ENCODE measurements at places on chromosomes 2 and 18. TPM values are rescaled to one million over a fixed set of nuclear protein-coding genes. Genes with fewer than 3 reads are reported as not detected.

PLEKHA3 gene
- 11.7 TPM for total RNA-seq

DNA sequence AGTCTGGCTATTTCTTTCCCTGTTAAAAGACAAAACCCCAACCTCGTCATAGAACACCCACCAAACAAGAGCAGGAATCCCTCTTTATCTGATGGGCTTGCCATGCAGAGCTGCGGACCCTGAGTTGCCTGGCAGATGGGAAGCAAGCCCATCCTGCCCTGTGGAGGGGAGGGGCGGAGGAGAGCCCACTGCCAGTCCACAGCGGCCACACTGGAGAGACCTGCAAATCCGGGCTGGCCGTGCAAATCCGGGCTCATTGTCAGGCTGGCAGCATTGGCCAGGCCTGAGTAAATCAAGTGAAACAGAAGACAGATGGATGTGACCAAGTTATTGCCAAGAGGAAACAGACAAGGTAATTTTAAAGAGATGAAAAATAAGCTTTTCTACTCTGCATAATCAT is 22.0 kb downstream of the MYL12B start:
- DNase-seq: no peak

DSC3 gene
- total RNA-seq: not detected

GRCh38 chr2:181224866-181225265 is 232.3 kb upstream of the ITGA4 start:
- no peak for DNase-seq

DNA sequence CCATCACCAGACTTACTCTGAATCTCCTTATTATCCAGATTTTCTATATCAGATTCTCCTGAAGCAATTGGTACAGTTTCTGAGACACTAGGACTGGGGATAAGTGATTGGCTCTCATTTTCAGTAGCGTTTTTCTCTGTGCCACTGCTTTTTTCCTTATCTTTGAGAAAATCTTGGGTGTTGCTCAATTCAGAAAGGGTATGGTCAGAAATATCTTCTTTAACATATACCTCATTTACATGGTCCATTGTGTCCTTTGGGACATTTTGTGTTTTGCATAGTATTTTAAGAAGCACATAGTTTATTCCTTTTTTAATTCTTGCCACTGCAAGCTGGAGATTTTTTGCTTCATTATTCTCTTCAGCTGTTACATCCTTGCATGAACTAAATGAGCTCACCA is 56.6 kb upstream of the SCN9A start:
- no peak for DNase-seq

- DNase-seq: peak; percentile 57
These were observed 8.3 kb downstream of the ALPP start for GRCh38 chr2:232386740-232387450.

GRCh38 chr2:229712136-229712535 is 2.2 kb downstream of the DNER start:
- no peak for DNase-seq

DNA sequence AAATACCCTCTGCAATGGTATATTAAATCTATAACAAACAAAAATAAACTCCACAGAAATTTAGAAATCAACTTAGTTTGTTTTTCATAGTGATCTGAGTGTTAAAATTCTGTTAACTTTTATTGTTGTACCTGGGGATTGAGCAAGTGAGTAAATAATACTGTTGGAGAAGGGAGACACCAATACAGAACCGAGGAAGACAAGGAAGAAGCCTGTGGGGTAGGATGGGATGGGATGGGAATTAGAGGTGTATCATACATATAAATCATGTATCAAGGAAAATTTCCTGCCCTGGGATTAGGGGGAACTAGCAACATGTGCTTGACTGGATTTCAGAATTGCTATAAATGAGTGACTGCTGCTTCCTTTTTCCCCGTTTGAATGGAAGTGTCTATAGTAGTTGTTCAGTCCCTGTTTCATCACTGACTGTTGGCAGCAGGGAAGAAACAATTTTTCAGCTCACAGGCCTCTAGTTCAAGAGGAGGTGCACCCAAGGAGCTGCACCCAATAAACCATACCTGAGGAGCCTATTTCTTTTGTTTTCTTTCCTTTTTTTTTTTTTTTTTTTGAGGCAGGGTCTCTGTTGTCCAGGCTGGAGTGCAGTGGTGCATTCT is 53.1 kb downstream of the SP110 start:
- DNase-seq: no peak

GRCh38 chr18:48615566-48616401 is 77.0 kb downstream of the CTIF start:
- no peak for DNase-seq

CLHC1 gene
- total RNA-seq: 7.0 TPM

DNA sequence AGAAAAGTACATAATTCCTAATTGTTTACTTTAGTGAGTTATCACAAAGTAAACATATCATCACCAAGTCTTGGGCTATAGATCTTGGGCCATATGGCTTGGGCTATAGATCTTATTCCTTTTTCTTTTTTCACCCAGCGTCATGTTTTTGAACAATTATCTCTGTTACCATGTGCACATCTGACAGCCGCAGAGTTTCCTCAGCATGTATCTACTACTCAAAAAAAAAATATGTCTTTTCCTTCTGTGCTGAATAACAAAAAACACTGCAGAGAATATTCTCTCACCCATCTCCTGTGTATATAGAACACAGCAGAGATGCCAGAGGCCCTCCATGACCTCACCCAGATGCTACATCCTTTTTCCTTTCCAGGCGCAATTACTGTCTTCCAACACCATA is 76.2 kb upstream of the MYO3B start:
- DNase-seq: no peak

DNA sequence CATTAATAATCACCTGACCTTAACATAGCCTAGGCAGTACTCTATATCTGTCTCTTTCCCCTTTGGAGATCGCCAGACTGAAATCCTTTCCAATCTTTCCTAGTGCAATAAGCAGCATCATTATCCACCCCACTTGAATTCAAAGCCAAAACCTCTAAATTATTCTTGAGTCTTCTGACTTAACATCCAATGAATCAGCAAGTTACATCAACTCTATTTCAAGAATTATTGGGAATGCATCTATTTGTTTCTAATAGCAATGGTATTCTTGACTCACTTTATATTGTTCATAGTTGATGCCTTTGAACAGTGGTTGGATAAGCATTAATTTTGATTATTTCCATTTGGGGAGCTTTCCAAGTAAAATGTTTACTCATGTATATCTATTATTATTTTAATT is 144.8 kb downstream of the ZNF804A start:
- DNase-seq: no peak

DNA sequence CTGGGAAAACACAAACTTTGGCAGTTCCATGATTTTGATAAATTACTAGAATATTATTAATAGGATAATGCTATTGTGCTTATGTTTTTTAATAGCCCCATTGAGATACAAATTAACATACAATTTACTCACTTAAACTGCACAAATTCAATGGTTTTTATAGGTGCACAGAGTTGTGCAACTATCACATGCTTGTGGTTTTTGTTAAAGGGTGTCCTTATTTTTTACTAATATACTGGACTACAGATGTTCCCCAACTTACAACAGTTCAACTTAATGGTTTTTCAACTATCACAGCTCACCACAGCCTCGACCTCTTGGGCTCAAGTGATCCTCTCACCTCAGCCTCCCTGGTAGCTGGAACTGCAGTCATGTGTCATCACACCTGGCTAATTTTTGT is 76.6 kb downstream of the OSBPL1A start:
- DNase-seq: no peak

- peak; percentile 11 for DNase-seq
These were observed 48.0 kb downstream of the TRABD2A start for GRCh38 chr2:84832772-84833461.

EVX2 gene
- total RNA-seq: not detected

- no peak for DNase-seq
These were observed 194.4 kb downstream of the SH3BP4 start for GRCh38 chr2:235146206-235146605.

NTSR2 gene
- total RNA-seq: not detected

DNA sequence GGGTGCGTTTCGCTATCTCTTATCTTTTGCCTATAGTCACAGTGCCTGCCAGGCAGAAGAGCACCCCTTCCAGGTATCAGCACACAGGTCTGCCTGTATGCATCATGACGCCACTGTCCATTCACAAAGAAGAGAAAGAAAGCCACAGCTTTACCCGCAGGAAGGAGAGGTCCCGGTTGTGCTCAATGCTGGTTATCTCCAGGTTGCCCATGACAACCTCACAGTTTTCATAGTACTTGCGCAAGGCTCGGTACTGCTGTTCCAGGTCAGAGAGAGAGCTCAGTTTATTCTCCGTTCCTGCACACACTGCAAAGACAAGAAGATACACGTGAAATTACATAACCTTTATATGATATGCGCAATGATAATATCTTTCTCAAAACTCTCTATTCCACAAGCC is 414.0 kb downstream of the ERBB4 start:
- DNase-seq: no peak

- DNase-seq: no peak
These were observed 295.2 kb upstream of the LRP1B start for GRCh38 chr2:142426064-142426463.

- DNase-seq: no peak
These were observed 69.9 kb downstream of the XRCC5 start for GRCh38 chr2:216179015-216179414.

DNA sequence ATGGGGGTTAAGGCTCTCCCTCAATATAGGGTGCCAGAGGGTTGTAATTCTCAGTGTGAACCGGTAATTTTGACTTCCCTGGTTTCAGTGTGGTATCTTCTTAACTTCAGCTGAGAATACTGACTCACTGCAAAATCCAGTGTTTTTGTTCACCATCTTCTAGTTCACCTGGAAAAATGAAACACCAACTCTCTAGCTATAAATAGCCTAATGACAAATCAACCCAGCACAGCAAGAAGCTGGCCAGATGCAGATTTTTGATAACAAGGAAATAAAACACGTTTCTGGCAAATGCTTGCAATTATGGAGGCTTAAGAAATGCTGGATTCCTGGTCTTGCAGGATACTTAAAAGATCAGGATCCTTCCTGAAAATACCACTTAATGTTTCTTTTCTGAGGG is 192.3 kb downstream of the CLIP4 start:
- DNase-seq: no peak

- DNase-seq: no peak
These were observed 20.8 kb upstream of the TMX3 start for GRCh38 chr18:68735483-68736343.

INHA gene
- 0.36 TPM for total RNA-seq
